ENCODE measurements at places on chromosomes 13 and 19.

DNA sequence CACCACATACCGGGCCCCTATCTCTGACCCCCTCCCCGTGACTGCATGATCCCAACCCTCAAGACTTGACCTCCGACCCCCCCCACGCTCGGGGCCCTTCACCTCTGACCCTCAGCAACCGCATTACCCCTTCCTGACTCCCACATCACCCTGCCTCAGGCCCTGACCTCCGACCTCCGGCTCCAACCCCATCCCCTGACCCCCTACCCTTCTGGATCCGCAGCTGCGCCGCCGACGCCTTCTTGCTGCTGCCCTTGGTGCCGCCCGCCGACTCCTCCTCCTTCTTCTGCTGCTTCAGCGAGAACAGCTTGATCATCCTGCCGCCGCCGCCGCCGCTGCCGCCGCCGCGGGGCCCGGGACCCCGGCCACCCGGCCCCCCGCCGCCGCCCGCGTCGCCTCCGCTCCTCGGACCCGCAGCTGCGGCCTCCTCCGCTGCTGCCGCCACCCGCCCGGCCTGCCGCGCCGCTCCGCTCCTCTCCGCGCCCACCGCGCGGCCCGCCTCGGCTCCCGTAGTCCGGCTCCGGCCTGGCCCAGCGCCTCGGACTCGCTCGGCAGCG, at the start of gene UBE2M:
TSS of gene UBE2M (minus strand) at position 546 of the 557 bp plus-strand sequence. CDS start at position 316, 230 bp downstream.
- DNase-seq: no peak

- no peak for DNase-seq
Measured at GRCh38 chr19:1756705-1757465, 3.6 kb downstream of the ONECUT3 start.

DNA sequence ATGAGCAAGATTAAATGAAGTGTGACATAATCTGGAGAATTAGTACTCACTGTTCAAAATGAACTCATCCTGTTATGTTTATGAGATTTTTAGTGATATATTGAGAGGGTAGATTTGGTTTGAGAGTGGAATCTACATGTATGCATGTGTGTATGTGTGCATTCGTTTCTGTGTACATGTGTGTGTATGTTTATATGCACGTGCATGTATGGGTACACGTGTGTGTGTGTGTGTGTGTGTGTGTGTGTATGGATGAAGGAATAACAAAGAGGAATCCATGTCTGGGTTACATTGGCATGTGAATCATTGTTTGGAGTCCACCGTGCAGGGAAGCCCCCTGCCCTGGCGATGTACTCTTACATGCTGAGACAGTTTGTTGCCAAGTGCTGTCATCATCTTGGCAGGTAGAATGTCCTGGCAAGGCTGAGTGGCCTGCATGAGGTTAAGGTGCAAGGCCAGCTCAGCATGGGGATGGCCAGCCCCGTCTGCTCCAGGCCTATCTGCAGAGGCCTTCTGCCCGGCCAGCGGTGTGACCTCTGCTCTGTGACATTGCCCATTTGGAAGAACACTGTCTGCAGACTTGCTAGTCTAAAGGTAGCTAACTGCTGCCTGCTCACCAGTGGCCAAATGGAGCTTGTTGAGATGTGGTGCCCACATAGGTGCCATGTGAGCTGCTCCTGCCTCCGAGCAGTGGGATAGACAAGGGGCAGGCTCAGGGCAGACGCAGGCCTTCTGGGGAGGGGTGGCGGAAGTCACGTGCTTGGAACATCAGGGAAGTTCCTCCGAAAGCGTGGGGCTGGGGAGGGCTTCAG, 222.3 kb downstream of the TEX29 start:
- no peak for DNase-seq

- peak; percentile 14 for DNase-seq
Measured at GRCh38 chr19:39212375-39212742, 8.3 kb upstream of the SYCN start.

DNA sequence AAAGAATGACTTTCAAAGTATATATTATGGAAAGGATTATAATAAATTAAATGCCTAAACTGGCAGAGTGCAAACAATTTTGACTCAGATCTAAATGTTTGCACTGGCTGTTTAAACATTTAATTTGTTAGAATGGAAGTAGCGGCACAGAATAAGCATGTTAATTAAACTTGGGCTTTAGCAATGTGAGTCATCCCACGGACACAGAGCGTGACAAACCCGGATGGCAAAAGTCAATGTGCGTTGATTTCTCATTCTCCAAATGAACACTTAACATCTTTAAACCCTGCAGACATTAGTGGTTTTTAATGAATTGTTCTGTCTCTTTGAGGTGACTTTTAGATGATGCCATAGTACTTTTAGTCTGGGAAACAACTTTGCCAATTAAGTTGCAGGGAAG, 38.4 kb downstream of the PCDH8 start:
- DNase-seq: no peak

DNA sequence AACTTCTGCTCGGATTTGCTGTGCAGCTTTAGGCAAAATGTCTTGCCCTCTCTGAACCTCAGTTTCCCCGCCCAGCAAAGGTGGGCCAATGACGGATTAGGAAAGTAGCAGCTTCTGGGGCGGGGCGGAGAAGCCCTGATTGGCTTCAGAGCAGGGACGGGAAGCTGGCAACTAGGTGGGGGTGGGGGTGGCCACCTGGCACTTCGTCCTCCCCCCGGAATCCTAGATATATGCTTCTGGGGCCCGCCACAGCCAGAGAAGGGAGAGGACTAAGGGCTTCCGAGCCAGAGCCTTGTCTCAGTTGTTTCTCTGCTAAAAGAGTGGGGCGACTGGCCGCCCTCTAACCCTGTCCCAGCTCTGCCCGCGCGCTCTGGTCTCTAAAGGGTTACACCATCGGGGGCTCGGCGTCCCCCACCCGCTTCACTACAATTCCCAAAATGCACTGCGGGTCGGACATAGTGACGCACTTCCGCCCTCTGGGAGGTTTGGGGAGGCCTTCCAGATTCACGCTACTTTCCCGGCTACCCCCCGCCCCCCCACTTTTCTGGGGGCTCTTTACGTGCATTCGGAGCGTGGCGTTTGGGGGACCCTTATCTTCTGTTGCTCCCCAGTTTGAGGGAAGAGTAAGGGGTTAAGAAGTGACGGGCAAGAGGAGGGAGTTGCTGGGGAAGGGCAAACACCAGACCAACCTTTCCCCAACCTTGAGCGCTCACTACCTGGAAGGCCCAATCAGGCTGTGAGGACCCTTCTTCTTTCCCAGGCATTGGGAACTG, 672 bp upstream of the IRF2BP1 start:
- DNase-seq: peak; percentile 71

DNA sequence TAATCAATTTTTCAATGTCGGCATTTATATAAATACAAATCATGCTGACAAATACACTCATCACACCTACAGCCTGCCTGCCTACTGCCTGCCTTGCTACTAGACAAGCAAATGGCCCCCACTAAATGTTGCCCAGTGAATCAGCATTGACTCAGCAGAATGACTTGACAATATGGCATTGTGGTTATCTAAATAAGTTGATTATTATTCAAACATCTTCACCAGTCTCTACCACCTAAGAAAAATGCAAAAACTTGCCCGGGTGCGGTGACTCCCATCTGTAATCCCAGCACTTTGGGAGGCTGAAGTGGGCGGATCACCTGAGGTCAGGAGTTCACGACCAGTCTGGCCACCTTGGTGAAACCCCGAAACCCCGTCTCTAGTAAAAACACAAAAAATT, 296.1 kb downstream of the PCDH9 start:
- no peak for DNase-seq

- DNase-seq: no peak
Measured at GRCh38 chr19:46776927-46777911, 11.2 kb downstream of the SLC1A5 start.

- no peak for DNase-seq
Measured at GRCh38 chr13:30639671-30640070, 22.0 kb downstream of the USPL1 start.

DNA sequence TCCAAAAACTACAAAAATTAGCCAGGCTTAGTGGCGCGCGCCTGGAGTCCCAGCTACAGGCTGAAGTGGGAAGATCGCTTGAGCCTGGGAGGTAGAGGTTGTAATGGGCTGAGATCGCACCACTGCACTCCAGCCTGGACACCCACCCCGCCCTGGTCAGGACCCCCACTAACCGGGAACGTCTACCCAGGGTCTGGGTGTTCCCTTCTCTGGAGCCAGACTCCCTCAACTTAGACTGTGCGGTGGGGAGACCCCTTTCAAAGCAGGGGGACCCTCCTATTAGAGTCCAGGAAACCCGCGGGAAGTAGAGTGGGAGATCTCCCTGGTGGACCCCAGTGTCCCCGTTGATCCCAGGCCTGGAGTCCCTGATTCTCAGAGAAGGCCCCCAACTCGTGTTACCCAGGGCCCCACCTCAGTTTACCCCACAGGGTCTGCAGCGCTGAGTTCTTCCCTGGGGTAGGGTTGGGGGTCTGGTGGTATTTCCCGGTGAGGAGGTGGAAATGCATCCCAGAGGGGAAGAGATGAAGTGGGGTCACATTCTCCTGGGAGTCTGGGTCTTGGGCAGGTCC, 6.1 kb upstream of the ARRDC2 start:
- no peak for DNase-seq

Data from stimulated activated CD8-positive, alpha-beta memory T cell treated with anti-CD3 and anti-CD28 coated beads, Interleukin-7, amount 100 ng/mL, for 1 hour (primary cell).